Stimulated activated CD8-positive, alpha-beta memory T cell treated with anti-CD3 and anti-CD28 coated beads, Interleukin-2, amount 100 ng/mL, for 48 hours (primary cell): ENCODE measurements at places on chromosomes 3 and 15.

- DNase-seq: no peak
These were observed 25.5 kb upstream of the TMOD3 start for GRCh38 chr15:51803965-51804364.

GRCh38 chr15:45457641-45458539, 64.7 kb downstream of the SLC30A4 start:
- DNase-seq: peak; percentile 39

GRCh38 chr3:144053121-144053520, 81.5 kb downstream of the DIPK2A start:
- DNase-seq: no peak

DNA sequence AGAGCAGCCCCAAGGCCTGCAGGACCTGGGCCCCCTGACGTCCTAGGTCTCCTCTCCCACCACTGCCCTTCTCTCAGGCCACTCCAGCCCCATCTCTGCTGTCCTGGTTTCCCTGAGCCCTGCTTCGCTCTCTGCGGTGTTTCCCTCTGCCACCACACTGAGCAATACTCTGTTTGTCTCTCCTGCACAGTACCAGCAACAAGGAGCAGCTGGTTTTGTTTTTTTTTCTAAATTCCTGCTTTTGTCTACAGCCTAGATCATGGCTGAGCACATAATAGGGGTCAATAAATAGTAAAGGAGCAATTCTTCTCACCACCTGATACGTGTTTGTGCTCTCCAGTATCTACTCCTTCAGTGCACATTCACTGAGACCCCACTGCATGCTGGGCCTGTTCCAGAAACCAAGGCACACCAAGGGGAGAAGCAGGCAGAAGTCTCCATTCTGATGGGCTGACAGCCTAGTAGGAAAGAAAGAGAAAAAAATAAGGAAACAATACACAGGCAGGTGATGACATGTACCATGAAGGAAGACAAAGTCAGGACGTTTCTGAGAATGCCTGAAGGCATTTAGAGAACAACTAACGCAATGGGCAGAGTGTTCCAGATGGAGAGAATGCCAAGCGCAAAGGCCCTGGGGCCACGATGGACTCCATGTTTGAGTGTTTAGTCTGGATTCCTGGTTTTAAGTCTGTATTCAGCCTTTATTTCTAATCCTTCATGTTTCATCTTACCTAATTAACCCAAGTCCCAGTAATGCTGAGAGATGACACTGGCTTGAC, 6.0 kb upstream of the ACAD9 start:
- DNase-seq: no peak

- DNase-seq: no peak
These were observed 293.0 kb upstream of the TRIM42 start for GRCh38 chr3:140384876-140385275.

- DNase-seq: no peak
These were observed 451 bp downstream of the CCR5AS start for GRCh38 chr3:46406443-46406787.

- DNase-seq: no peak
These were observed at the start of gene GAP43 for GRCh38 chr3:115623044-115623868. TSS of gene GAP43 (plus strand) at chr3:115623510. CDS start at chr3:115623690, 180 bp downstream.

- DNase-seq: no peak
These were observed 126.0 kb downstream of the MYLK start for GRCh38 chr3:123758081-123758564.

GRCh38 chr15:68650901-68651709, 72.3 kb downstream of the CORO2B start:
- peak; percentile 48 for DNase-seq

DNA sequence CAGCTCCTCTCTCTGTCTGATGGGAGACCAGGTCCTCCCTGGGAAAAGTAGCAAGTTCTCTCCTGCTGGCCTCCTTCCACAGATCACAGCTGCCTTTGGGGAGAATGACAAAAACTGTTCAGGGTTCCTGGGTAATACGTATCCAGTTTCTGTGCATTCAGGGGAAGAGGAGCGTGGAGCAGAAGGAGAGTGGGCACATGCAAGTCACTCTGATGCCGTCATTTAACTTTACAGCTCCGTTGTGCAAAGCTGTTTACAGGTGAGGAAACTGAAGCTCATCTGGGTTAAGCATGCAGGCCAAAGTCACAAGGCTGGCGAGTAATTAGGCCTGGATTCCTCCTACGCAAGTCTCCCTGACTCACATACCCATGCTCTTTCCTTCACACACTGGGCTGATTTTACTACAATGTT, 7.5 kb upstream of the TM4SF1 start:
- no peak for DNase-seq

- DNase-seq: no peak
These were observed 284.9 kb upstream of the TBL1XR1 start for GRCh38 chr3:177482048-177482691.

DNA sequence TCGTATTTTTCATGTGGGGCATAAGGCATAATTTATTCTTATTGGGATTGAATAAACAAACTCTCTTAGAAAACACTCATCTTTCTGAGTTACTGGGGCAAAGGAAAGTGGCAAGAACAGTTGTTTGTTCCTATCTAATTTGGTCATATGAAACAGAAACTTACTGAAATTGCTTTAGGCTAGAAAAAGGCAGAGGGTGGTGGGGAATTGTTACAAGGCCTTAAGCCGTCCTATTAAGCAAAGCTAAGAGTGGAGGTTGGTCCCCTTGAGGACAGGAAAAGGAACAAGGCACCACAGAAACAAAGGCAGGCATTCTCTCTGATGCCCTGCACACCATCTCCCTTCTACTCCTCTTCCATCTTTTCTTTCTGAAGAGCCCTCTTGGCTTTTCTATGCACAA, 830.9 kb downstream of the EDEM1 start:
- DNase-seq: no peak

DNA sequence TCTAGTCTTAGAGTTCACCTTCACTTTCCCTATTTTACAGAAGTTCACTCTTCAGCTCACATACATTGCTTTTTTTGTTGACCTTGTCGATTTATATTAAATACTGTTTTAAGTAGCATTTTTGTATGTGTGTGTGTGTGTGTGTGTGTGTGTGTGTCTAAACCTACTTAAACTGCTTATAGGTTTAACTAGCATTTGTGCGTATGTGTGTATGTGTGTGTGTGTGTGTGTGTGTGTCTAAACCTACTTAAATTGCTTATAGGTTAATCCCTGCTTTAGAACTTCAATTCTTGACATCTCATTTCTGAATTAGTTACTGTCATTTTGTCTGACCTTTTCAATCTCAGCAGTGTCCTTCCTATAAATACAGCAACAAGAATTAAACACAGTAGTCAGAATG, 254.8 kb upstream of the EPHA3 start:
- no peak for DNase-seq

- DNase-seq: no peak
These were observed 168.2 kb upstream of the RARB start for GRCh38 chr3:25259871-25260270.

GRCh38 chr3:38031022-38031994, 1.9 kb upstream of the PLCD1 start:
- no peak for DNase-seq

- no peak for DNase-seq
These were observed 625.8 kb downstream of the TAFA4 start for GRCh38 chr3:68306571-68306970.

DNA sequence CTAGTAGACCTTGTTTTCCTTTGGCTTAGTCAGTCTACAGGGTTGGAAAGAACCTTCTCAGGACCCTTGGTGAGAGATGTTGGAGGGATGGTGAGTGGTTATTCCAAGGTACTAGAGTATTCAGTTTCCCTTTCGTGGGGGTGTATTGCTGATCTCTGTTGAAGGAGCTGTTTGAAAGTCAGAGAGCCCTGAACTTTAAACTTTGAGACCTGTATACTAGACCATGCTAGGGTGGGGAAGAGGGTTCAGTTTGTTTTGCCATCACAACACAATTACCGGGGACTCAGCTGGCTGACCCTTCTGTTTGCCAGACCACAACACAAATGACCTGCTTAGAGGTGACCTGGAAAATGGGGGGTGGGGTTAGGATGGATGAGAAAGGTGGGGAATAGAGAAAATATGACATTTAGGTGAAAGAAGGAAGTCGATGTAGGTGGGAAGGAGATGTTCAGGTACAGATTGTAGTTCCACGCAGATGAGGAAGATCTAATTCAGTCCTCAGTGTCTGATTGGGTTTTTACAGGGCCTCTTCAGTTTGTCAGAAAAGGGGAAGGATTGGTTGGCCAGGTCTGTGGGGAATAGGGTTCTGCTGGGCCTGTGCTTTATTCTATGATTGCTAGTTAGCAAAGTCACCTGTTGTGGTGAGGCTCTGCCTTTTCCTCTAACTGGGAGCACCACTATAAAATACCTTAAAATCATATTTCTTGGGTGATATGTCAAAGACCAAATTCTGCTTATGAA, 6.8 kb downstream of the UBE2E2 start:
- DNase-seq: no peak

GRCh38 chr3:102036017-102036416, 186.7 kb downstream of the NFKBIZ start:
- no peak for DNase-seq

- DNase-seq: no peak
These were observed 58.3 kb upstream of the XCR1 start for GRCh38 chr3:46085421-46086082.

- DNase-seq: no peak
These were observed 74.5 kb upstream of the LARS2 start for GRCh38 chr3:45313743-45314403.

DNA sequence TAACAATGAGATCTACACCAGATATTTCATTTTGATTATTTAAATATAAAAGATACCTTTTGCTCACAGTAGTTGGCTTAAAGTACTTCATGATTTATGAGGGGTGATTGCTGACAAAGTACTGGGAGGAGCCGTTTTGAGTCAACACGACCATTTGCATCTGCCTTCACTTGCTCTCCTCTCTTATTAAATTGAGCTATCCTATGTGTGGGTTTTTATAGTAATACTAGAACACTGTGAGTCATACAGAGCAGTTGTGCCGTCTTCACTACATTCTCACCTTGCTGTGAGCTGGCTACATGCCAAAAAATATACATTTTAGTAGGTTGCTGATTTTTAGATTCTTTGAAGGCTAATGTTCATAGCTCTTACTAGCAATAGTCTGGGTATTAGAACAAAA, 161.2 kb downstream of the ALCAM start:
- no peak for DNase-seq

- DNase-seq: no peak
These were observed 68.9 kb downstream of the GHSR start for GRCh38 chr3:172379372-172379771.

GRCh38 chr15:60179786-60180391, 175.8 kb downstream of the FOXB1 start:
- DNase-seq: no peak

DNA sequence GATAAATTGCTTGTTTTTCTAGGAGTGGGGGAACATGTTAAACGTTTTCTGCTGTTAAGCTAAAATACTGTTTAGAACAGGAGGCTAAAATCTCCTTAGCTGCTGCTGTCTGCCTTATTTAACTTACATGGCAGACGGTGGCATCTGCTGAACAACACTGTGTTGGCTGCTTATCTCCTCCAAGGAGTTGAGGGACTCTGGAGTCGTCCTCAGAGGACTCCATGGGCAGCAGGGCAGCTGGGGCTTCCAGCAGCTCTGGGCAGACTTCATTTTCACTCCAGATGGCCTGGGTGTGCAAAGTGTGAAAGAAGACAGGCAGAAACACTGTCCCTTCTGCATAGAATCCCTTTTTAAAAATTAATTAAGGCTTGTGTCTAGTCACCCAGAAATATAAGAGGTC, 52.9 kb upstream of the NUDT16 start:
- no peak for DNase-seq

- no peak for DNase-seq
These were observed 45.1 kb downstream of the NOX5 start for GRCh38 chr15:69059557-69059943.

DNA sequence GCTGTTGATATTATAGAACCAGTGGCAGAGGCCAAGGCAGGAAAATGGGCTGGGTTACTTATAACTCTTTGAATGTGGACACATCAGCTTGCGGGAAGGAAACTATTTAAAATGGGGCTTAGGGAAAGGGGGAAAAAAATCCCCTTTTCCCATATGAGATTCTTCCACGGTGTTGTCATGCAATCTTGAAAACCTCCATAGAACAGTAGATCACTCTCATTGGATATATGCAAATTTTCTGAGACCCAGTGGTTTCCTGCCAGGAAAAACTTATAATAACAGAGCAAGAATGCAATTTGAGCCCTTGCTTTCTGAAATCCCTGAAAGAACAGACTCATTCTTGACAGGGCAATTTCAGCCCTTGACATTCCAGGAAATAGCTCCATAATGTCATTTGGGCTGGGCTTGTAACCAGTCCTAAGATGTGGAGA, 31.1 kb downstream of the TMEM212 start:
- DNase-seq: no peak

- DNase-seq: no peak
These were observed 87.0 kb upstream of the ALDH1L1 start for GRCh38 chr3:126267169-126267975.

- no peak for DNase-seq
These were observed 94.8 kb downstream of the SHQ1 start for GRCh38 chr3:72753495-72753894.

DNA sequence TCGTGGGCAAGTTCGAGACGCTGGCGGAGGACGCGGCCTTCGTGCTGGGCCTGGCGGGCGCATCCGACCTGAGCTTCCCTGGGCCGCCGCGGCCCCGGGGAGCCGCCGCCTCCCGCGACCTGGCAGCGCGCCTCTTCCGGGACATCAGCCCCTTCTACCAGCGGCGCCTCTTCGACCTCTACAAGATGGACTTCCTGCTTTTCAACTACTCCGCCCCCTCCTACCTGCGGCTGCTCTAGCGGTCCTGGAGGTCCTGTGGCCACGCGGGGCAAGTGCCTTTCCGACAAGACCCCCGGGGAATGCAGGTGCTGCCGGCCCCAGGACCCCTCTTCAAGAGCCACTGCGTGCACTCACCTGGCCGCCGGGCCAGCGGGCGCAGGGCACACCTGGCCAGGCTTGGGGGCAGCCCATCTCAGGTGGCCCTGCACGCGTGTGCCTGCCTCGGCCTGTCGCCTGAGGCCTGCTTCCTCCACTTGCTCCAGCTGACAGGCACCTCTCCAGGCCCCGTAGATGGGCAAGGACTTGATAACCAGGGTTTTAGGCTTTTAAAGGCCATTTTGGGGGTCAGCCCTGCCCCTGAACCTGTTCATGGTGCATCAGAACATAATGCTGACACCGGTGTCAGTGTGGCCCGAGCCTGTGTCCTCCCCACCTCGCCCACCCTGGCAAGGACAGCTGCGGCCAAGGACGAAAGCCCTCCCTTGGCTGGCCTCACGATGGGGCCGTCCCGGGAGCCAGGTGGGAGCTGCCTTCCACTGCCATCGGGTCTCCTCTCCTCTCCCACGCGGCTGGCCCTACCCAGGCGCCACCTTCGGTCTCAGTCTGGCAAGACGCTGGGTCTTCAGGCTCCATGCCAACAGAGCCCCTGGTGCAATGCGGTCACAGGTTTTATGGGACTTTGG, 16.1 kb downstream of the C3orf22 start:
- DNase-seq: no peak

- no peak for DNase-seq
These were observed 4.9 kb downstream of the MON1A start for GRCh38 chr3:49924683-49925082.
